ENCODE measurements at places on chromosomes 2 and 18.

DNA sequence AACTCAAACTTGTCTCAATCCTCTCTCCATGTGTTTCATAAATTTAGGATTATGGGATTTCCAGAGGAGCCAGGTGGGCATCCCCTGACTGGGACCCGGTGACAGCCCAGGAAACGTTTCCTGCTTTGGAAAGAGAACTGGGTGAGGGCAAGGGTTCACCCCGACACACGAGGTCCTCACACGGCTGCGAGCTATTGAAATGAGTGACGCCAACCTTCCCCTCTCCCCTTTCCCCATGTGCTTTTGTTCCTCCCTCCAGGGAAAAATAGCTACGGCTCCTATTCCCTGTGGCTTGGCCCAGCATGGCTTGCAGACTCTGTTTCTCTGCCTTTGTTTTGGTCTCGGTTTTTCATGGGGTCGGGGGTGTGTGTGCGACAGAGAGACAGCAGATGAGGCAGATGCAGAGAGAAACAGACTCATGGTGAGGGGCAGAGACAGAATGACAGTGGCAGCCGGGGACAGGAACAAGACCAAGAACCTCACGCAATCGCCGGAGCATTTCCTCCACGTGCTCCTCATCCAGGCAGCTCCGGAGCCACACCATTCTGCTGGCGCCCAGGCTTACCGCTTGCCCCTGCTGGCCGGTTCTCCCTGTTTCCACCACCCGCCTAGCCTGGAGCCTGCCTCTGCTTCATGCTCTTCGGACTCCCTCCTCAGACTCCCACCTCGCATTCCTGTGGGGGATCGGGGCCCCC, 238.5 kb downstream of the DYSF start:
- no peak for DNase-seq

GRCh38 chr2:85684380-85684779, 9.8 kb upstream of the GNLY start:
- DNase-seq, result no peak

- DNase-seq, result no peak
These were observed 2.4 kb upstream of the NTSR2 start for GRCh38 chr2:11672407-11672806.

DNA sequence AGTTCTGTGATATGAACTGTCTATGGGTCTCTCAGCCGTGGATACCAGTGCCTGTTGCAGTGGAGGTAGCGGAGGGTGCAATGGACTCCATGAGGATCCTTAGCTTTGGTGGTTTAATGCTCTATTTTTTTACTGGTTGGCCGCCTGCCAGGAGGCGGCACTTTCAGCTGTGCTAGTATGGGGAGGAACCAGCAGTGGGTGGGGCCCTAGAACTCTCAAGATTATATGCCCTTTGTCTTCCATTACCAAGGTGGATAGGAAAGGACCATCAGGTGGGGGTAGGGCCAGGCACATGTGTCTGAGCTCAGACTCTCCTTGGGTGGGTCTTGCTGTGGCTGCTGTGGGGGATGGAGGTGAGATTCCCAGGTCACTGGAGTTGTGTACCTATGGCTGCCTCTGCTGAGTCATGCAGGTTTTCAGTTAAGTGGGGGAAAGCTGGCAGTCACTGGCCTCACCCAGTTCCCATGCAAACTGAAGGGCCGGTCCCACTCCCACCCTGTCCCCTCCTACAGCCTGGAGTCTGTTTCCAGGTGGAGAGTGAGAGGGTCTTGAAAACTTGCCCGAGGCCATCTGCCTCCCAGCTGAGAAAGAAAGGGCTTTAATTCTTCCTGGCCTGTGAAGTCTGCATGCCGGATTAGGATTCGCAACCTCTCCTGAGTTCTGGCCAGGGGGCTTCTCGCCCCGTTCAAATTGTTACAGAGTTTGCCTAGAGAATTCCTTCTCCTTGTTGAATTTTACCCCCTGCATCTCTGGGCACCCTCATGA, 14.5 kb downstream of the KCNS3 start:
- no peak for DNase-seq

- DNase-seq, result no peak
These were observed 29.9 kb downstream of the CTAGE1 start for GRCh38 chr18:22387787-22388186.

DNA sequence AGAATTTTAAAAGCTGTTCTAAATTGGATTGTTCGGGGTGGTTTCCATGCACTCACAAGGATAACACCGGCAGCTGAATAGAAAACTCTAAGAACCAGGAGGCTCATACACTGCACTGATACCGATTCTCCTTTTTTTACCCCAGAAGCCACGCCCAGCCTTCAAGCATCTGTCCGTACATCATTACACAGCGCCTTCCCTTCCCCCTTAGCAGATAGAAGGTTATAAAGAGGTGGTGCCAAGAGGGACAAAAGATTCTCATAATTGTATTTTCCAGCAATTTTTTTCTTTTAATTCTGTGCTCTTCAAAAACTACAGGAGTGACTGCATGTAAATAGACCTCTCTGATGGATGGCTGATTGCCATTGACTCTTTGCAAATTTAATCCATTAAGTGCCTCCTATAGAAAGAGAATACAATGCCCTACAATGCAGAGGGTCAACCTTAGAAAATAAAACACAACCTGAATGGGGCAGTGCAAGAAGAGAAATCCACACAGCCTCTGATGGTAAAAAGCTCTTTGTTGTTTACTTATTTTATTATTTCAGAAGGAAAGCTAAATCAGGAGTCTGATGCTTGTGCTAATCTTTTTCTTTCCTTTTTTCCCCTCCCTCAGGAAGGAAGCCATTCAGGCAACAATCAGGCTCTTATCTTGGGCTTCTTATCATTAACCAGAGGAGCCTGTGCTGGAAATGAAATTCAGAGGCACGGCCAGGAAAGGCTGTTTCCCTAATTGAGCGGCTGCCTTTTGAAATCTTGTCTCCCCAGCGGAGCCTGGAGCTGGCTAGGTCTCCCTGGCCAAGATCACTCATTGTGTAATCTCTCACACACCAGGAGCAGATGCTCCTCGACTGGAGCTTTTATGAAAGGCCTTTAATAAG, 198.9 kb upstream of the NABP1 start:
- peak; percentile 96 for DNase-seq

- no peak for DNase-seq
These were observed 32.2 kb downstream of the GPR39 start for GRCh38 chr2:132448771-132449170.

DNA sequence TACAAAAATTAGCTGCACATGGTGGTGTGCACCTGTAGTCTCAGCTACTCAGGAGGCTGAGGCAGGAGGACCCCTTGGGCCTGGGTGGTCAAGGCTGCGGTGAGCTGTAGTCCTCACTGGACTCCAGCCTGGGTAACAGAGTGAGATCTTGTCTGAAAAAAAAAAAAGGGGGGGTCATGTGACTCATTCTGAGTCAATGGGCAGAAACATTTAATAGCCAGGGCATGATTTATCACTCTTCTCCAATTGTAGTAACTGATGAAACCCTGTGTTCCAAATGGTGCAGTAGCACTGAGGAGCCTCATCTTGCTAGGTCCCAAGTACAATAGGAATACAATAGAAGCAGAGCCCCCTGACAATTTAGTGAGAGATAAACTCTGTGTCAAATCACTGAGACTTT, 78.9 kb upstream of the CCDC68 start:
- no peak for DNase-seq

GRCh38 chr2:102703748-102704147, 58.1 kb upstream of the TMEM182 start:
- DNase-seq, result peak; percentile 15

DNA sequence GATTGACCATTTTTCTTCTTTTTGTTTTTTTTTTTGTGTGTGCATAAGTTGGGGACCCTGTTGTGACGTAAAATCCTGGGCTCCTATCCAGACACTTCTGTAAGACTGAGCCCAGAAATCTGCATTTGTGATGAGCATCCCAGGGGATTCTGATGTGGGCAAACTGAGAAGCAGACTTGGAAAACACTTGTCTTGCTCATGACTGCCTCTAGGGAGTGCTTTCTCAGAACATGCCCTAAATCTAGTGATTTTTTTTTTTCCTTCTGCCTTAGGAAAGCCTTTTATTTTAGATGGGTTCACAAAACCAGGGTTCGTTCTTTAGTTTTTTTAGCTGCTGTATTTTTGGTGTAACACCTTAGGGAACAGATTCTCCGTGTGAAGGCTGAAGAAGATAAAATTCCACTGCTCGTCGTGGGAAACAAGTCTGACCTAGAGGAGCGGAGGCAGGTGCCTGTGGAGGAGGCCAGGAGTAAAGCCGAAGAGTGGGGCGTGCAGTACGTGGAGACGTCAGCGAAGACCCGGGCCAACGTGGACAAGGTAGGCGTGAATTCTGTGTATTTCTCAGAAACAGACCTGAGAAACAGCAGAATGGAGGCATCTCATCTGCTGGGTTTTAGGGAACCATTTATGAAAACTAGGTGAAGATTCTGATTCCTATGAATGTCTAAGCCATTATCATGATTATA, 36.7 kb downstream of the RALB start:
- no peak for DNase-seq

DNA sequence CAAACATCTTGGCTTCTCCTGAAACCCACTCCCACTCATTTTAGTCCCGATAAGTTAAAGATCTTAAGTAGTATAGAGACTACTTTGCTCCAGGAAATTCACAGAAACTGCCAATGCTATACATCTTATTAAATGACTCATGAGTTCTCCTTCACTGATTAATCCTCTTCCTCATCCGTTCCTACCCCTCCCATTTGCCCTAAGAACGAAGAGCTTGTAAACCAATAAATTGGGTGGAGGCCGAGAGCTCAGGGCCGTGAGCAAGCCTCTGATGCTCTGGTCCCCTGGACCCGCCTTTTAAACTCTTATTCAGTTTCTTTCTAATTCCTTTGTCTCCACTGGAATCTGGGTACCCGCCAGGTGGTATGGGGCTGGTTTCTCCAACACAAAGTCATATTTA, 68.6 kb downstream of the METTL8 start:
- DNase-seq, result no peak

DNA sequence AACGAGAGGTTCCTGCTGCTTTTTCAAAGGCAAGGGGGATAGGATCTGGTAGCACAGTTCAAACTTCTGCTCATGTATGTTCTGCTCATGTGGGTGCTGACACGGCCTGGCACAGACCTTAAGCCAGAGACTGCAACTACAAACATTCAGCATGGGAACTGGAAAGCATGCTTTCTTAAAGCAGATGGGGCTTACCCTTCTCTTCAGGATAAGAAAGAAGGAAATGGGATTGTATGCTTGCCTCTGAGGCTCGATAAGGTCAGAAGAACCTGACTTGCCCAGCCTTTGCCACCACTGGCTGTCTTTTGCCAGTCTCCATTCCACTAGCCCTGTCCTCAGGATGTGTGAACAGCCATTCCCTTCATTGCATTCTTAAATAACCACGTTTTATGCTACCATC, 10.7 kb downstream of the DOCK10 start:
- no peak for DNase-seq

- no peak for DNase-seq
These were observed 68.7 kb upstream of the FN1 start for GRCh38 chr2:215504547-215504946.

DNA sequence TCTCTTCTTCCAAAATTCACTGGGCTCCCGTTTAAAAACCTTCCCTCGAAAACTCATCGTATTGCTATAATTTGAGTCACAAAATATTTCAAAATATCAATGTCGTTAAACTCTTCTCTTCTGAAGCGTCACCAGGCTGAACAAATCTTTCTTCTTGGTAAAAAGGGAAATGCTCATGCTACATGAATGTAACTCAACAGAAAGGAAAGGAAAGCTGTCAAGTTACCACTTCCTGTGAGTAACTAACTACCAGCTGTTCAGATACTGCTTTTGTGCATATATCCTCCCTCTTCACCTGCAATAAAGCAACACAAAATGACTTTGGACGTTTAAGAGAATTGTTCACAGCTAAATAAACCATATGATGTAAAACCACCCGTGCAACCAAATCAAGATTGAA, 95.4 kb downstream of the DOCK10 start:
- DNase-seq, result no peak

- no peak for DNase-seq
These were observed 165.8 kb downstream of the AKAIN1 start for GRCh38 chr18:5031216-5031615.

GRCh38 chr18:26181343-26181826, 44.9 kb upstream of the TAF4B start:
- no peak for DNase-seq

DNA sequence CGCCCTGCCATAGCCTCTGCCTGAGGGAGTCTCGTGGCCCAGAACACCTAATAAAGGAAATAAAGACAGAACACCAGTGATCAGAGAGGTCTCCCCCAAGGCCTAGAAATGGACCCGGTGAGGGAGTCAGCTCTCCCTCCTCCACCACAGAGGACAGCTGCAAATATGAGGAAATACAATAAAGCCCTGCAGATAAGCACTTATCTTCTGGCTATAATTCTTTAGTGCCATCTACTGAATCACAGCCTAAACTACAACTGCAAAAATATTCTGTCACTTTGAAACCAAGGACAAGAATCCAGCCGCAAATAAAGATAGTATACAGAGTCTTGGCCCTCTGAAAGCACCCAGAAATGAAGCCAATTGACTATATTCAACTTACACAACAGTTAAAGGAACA, 42.4 kb upstream of the TACR1 start:
- peak; percentile 20 for DNase-seq

DNA sequence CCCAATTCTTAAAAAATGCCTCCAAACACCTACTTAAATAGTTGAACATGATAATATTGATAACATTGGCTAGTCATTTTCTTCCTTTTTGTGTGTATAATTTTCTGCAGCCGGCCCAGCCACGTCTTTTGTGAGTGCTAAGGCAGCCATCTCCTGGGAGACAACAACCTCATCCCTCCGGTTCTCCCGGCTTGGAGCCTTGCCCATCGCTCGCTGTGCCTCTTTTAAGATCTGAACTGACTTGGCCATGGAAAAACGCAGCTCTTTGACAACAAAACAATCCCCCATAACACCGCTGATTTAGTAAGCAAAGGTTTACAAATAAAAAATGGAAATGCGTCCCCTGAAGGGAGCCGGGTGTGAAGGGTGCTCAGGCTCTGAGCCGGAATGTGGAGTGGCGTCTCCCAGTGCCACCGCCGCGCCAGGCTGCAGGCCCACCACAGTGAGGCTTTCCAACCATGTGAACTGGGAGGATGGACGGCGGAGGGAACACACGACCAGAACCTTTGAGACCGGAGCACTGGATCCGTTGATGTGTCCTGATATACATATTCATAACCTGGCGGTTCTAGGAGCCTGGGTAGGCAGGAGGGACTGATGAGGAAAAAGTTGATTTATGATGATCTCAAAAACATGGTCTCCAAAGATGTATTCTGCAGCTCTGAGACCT, 87.4 kb downstream of the SMIM21 start:
- no peak for DNase-seq

GRCh38 chr2:219513787-219514186, 495 bp upstream of the ASIC4 start:
- no peak for DNase-seq

- no peak for DNase-seq
These were observed 13.9 kb upstream of the TANK start for GRCh38 chr2:161146209-161146775.
